Stimulated activated CD4-positive, alpha-beta T cell treated with anti-CD3 and anti-CD28 coated beads, Interleukin-12 subunit alpha, Interleukin-12 subunit beta, amount 100 ng/mL, for 48 hours (primary cell): ENCODE measurements at places on chromosomes 2 and 18.

GRCh38 chr2:25674077-25674362 is 643 bp upstream of the DTNB start:
- no peak for DNase-seq

DNA sequence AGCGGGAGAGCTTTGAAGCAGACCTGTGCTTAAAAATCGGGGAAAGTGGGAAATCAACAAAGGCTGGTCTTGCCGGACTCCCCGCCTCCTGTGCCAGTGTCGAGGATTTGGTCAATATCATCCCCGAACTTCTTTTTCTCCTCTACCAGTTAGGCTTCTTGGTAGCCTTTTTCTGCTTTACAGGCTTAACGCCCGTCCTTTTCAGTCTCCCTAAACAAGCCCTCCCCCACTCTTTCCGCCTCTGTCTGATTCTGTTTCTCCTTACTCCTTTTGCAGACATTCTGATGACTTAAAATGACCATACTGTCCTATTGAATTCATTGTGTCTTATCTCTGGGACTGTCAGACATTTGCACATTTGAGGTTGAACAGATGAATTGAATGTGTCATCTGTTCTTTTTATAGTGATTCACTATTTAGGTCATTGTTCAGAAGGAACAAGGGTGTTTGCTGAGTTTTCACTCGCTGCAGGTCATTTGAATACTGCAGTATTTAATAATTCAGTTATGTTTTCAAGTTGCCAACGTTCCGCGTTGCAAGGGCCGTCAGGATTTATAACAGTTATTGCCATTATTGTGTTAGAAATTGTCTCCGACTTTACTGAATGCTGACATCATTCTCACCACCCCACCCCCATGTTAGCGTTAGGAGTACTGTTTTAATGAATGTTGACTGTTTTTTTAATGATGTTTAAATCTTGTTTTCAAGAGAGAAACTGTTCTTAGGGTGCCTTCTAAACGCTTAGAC is 1.1 kb downstream of the ITGAV start:
- no peak for DNase-seq

DNA sequence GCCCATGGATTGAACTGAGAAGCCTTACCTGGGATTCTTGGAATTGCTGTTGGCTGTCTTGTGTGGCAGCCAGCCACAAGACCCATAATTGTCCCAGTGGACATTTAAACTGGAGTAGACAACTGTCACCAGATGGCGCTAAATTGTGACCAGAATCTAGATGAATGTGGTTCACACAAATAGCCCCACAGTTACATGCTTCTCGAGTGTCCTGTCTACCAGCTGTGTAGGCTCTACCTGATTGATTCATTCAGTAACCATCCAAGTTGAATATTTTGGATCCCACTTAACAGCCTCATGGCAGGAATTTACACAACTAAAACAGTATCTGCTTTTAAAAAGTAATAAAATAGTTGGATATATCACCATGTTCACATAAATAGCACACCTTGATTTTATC is 73.2 kb downstream of the MAP4K4 start:
- DNase-seq: no peak

GRCh38 chr2:201942531-201942930 is 91.1 kb upstream of the FZD7 start:
- DNase-seq: no peak

GRCh38 chr2:70712916-70713315 is 55.1 kb downstream of the ADD2 start:
- DNase-seq: no peak

DNA sequence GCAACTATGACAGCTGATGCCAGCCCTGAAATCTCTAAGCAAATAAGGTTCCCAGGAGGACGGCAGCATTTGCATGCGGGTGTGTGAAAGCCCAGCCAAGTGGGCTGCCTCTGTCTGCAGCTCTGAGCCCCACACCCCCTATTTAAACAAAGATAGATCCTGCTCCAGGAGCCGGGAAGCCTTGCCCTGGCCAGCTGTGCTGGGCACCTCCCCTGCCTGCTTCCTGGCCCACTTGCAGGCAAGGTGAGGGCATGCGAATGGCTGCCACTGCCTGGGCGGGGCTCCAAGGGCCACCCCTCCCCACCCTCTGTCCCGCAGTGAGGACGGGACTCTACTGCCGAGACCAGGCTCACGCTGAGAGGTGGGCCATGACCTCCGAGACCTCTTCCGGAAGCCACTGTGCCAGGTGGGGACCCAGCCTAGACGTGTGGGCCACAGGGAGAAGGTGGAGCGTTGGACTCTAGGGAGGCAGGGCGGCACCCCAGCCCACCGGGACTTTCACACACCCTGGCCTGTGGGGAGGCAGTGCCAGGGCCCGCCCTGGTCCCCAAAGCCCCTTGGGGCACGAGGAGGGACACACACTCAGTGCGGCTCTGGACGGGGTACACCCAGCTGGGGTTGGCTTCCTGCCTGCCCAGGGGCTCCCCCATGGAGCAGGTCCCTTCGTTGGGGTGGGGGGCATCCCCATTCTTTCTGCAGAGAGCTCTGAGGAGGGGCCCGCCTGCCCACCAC is at the start of gene ANO7:
Gene ANO7 (plus strand): TSS at position 317 of the 732 bp plus-strand sequence. CDS start 1,387 bp downstream, outside the sequence.
- no peak for DNase-seq

DNA sequence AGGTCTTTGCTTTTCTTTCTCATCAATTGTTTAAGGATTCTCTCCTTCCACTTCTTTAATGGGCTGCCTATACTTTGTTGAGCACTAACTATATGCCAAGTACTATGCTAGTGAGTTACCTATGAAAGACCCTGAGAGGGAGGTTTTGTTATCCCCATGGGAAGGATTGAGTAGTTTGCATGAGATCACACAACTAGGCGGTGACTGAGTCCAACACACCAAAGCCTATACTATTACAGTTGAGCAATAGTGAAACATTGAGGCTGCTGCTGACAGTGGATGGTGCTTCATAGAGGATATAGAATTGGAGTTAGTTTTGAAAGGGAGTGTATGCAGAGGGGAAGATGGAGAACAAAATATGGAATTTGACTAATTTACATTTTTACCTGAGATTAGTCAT is 15.8 kb downstream of the NABP1 start:
- DNase-seq: no peak

DNA sequence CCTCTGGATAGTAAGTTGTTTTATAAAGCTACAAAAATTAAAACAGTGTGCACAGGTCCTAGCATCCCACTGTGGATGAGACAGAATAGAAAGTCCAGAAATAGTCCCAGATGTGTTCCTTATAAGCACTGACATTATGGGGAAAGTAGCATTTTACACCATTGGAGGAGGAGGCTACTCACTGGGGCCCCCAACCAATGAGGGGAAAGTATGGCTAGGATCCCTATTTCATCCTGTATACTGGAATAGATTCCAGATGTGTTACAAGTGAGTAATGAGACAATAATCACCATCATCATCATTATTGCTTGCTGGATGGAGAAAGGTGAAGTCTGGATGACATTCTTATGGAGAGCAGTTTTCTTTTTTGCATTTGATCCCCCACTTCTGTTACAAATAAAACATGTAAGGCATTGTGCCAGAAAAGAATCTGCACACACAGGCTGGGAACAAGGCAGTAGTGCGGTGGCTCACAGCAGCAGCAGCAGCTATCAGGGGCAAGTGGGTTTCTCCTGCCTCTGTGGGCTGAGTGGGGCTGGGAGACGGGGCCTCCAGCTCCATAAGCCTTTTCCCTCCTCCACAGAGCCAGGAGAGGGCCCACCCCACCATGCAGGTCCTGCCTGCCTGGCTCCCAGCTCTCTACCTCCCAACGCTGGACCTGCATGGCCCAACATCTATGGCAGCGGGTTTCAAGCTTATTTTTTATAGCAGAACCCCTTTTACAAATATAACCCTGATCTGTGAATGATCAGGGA is 5.0 kb downstream of the ARID5A start:
- DNase-seq: no peak

DNA sequence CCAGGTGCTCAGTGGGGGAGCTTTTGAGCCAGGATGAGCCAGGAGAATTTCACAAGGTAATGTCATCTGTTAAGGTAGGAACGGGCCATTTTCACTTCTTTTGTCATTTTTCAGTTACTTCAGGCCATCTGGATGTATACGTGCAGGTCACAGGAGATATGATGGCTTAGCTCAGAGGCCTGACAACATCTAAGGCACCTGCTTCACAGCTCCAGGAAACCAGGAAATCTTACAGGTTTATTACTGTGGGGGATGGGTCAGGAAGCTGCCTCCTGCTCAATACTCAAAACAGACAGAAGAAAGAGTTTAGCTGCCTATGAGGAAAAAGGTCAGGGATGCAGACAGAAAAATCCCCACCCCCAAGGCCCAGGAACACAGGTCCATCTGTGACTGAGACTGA is 364.3 kb upstream of the LRP1B start:
- DNase-seq: no peak

GRCh38 chr2:32118055-32118454 is 47.6 kb upstream of the SLC30A6 start:
- DNase-seq: no peak

DNA sequence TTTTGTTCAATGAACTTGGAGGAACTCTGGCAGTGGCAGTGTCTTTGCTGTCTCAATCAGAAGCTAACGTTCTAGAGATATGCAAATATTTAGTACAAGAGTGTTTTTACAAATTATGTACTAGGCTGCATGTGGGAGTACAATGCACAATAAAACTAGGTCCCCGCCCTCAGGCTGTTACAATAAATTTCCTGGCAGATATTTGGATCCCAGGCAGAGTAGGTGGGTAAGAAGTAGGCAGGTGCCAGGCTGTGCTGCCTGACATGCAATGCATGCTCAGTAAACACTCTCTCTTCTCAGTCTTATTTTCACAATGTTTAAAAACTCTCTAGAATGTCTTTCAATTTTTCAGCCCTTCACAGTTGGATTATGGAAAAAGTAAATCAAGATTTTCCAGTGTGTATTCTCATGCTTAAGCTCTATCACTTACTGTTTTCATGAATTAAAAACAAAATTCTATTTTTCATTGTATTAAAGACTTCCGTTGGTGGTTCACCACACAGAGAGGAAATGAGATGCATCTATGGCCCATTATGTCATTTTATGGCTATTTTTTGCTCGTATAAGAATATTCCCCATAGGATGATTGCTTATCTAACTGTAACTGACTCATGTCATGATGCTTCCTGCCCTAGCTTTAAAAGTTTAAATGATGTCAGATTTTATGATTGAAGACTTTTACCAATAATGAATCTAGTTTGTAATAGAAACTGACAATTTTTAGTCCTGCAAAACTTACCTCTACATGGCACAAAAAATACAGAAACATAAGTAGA is 346.1 kb downstream of the RND3 start:
- DNase-seq: no peak

- no peak for DNase-seq
Measured at GRCh38 chr18:58392324-58393000, 236.4 kb downstream of the ALPK2 start.

- DNase-seq: no peak
Measured at GRCh38 chr18:1253827-1254226, 349.2 kb downstream of the ADCYAP1 start.

GRCh38 chr2:240628507-240628807 is 3.2 kb downstream of the GPR35 start:
- no peak for DNase-seq

DNA sequence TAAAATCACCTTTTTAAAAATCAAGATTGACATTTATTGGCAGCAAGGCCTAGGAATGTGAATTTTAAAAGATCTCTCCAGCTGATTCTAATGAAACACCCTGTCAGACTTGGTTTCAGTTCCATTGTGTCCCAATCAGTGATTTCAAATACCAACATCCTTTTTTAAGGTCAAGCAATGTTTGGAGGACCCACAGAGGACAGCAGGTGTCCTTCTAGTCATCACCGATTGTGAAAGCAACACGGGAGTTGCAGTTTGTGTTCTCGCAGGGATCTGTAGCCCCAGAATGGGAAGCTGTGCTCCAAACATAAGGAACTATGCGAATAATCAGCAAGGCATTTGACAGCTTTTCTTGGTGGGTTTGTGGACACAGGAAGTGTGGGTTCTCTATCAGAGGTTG is 4.5 kb upstream of the KIDINS220 start:
- no peak for DNase-seq

- DNase-seq: no peak
Measured at GRCh38 chr2:143819764-143820163, 690.5 kb downstream of the ARHGAP15 start.

GRCh38 chr2:117833911-117834310 is 19.4 kb downstream of the DDX18 start:
- DNase-seq: no peak
